ENCODE measurements at places on chromosomes 5 and 9.

GRCh38 chr5:123116058-123116457 lies 27.0 kb downstream of the PRDM6 start:
- DNase-seq: no peak

DNA sequence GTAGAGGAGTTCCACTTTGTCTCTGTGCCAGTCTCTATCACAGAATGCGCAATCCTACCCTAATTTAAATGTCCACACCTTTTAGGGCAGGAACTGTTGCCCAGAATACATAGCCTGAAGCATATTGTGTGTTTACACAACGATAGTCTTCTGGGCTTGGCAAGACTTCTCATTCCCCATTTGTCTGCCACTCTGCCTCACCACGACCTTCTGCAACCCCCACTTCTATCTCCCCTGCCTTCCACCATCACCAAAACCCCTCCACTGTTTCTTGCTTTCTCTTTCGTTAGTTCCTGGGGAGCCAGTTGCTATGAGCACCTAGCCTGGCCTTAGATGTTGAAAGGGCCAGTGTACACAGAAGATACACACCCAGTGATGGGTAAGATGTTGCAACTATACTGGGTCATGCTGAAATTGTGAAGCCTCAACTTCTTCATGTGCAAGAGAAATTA lies 883 bp upstream of the RNF145 start:
- no peak for DNase-seq

DNA sequence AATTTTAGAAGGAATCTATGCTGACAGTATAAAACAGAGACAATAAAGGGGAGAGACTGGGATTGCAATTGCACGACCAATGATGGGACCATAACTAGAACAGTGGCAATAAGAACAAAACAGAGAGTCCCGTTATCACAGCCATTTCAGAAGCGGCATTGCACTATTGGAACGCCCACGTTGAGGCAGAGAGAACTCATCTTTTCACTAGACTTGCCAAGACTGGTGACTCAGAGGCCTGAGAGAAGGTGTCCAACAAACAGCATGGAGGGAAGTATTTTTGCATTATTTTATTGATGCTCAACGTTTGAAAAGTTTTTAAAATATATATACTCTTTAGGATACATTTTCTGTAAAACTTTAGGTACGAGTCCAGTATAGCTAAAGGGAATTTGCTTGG lies 737.7 kb downstream of the TLE1 start:
- DNase-seq: no peak

GRCh38 chr5:131545845-131546244 lies 89.2 kb downstream of the RAPGEF6 start:
- DNase-seq: no peak

GRCh38 chr9:137369911-137370764 lies 52.8 kb downstream of the EXD3 start:
- DNase-seq: no peak

- DNase-seq: no peak
Observed at GRCh38 chr9:100111235-100111634, 12.2 kb downstream of the INVS start.

DNA sequence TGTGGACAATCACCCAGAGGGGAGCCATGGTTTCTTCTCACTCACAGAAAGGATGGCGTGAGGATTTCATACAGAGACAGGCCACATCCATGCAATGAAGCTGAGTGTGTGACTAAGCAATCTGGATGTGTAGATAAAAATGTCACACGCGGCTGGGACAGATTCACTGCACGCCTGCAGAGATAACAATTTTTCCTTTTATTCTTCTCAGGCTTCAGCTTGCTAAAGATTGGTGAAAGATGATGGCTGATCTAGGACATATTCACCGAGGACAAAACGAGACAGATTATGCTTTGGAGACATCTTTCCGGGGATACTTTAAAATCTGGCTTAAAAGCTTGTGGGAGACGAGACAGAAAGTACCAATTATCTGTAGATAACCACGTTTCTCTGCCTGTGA lies 313.9 kb upstream of the TRPC7 start:
- DNase-seq: no peak

All from T-helper 22 cell (primary cell).